ENCODE measurements at places on chromosomes 3 and 15.
A peak's percentile ranks its signal among the peaks of the same experiment; 100 is the strongest.

GRCh38 chr3:195905970-195906864, 2.1 kb downstream of the TNK2 start:
- no peak for DNase-seq

GRCh38 chr3:142028243-142028777, 121.0 kb downstream of the TFDP2 start:
- no peak for DNase-seq

DNA sequence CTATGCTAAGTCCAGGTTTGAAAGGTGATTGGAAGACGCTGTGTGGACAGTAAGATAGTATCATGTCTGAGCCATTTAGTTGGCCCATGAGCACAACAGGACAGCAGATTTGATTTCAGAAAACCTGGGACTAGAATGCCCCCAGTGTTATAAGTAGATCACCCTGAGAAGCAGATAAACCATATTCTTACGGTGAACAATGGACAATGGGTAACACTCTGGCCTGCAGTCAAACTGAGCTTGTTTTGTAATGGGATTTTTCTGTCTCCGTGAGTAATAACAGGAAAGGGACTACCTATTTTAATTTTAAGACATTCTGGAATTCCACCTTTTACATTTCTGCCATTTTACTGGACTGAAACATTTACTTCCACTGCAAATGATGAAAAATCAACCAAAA, 71.5 kb downstream of the LDHAL6B start:
- DNase-seq: no peak

- no peak for DNase-seq
Measured at GRCh38 chr15:45326280-45326679, 52.1 kb downstream of the GATM start.

DNA sequence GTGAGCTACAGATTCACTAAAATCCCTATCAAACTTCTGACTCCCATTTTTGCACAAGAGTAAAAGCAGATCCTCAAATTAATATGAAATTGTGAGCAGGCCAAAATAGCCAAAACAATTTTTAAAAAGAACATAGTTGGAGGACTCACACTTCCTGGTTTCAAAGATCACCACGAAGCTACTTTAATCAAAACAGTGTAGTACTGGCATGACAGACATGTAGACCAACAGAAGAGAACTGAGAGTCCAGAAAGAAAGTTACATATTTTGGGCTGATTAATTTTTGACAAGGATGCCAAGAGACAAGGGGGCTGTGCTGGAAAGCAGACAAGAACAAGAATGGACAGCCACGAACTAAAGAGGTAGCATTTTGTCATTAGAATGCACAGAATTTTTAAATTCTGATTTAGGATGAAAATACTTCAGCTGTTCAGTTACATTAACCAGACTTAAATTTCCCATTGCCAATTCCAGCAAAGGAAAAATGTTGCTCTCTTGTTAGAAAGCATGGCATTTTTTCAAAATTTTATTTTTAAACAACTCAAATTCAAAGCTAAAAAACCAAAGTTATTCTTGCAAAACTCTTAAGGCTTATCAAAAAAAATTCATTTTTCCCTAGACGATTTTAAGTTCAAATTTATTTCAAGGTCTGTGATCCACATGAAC, 14.0 kb downstream of the RYK start:
- DNase-seq: no peak

- no peak for DNase-seq
Measured at GRCh38 chr15:63491979-63492378, 12.4 kb upstream of the USP3 start.

GRCh38 chr3:10695595-10696285, 120.3 kb upstream of the SLC6A11 start:
- DNase-seq: no peak

DNA sequence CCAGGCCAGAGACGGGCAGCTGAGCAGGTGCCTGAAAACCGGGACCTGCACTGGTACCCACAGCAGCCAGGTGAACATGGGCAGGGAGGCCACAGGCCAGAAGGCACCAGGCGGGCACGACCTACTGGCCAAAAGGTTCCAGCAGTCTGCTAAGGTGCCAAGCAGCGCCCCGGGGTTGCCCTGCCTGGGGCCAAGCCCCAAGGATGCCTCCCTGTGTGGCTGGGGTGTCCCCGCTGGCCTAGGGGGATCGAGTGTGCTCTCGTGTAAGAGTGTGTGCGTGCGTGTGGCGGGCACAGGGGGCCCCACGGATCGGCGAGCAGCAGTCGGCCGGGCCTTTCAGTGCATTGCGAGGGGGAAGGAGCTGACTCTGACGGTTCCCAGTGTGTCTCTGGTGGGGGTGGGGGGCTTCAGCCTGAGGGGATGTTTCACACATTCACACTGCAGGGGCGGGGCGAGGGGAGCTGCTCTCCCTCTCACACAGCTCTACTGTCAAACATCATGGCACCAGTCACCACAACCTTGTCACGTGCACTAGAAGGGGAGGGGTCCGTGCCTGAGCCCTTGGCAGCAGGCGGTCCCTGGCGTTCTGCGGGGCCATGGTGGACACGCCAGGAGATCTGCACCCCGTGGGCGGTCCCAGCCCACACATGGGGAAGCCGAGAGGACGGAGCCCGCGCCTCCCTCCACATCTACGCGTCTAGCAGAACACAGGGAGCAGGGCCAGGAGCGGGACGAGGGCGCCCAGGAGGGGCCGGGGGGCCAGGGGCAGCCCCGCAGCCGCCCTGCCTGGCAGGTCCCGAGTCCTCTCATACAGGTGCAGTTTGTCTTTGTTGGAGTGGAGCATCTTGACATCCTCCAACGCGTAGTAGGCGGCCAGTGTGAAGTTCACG, 44.5 kb downstream of the RGMA start:
- DNase-seq: no peak

DNA sequence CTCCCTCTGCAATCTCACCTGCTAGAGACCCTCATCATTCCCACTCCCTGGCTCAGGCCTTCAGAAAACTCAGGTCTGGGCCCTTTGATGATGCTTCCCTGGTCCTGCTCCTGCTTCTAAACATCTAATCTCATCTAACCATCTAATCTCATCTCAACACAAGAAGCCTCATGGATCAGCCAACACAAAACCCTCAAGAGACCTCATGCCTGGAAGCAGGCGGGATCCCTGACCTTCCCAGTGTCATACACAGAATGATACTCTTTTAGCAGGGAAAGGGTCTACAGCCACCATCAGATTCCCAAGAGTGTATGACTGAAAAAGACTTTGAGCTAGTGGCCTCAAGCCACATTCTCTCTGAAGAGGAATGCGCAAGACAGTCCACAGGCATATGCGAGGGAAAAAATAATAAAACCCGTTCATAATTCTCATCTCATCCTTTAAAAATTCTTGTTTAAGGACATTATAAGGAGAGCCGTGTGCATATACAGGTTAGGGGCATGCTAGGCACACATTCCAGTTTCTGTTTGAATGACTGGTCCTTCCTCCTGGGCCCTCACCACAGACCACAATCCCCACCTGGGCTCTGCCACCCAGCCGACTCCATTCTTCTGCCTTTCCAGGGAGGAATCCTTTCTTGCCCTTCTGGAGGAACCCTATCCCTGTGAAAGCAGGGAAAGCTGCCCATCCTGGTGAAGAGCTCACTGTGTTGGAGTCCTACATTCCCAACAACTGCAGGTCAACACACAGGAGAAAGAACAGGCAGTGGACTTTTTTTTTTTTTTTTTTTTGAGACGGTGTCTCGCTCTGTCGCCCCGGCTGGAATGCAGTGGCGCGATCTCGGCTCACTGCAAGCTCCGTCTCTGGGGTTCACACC, 2.2 kb downstream of the ZXDC start:
- no peak for DNase-seq

- peak; percentile 53 for DNase-seq
Measured at GRCh38 chr15:67080900-67081431, 15.6 kb downstream of the SMAD3 start.

GRCh38 chr3:65196663-65197062, 508.9 kb upstream of the ADAMTS9 start:
- DNase-seq: no peak

GRCh38 chr15:85941186-85941855, 138.3 kb upstream of the AGBL1 start:
- no peak for DNase-seq
